ENCODE measurements at places on chromosomes 13 and 19.

GRCh38 chr13:42337808-42338600 is 66.1 kb downstream of the AKAP11 start:
- DNase-seq, result no peak

DNA sequence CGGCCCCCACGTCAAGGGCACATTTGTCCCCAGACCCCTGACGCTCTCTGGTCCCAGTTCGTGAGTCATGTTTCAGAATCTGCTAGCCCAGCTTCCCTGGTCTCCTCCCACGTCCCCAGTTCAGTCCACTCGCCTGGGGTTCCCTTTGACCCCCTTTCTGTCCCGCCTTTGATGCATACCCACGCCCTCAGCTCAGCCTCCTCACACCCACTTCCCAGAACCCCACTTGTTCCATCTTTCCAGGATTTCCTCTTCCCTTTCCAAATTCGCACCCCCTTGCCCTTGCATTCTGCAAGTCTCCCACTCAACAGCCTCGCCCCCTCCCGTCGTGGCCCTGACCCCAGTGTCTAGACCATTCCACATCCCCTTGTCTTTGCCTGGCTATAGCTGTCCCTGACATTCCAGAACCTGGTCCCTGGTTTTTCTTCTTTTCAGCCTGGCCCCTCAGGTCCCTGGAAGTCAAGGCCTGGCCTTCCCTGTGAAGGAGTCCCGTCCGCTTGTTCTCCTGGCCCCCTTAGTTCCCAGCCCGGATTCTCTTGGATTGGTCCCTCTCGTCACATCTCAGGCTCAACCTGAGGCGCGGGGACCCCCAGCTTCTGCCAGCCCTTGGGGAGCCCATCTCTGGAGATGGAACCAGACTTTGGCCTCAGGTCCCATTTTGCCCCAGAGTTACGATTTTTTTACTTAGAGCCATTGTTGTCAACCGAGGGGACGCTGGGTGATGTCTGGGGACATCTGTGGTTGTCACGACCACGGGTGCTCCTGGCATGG is 1.3 kb downstream of the NCLN start:
- DNase-seq, result no peak

DNA sequence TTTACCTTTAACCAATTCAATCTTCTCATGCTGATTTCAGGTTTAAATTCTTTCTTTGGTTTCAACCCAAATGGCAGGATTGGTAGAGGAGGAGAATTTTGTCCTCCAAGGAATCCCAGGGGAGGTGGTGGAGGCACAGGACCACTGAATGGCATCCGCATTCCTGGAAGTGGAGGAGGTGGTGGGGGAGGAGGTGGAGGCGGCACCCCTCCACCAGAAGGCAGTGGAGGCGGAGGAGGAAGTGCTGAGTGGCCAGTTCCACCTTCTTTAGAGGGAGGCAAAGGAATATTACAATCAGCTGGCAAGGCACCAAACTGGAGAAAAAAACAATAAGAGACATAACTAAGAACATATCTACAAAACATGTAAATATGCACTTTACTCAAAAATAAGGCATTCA is 192.9 kb downstream of the DIAPH3 start:
- DNase-seq, result no peak

GRCh38 chr19:9839415-9839814 is 4.3 kb downstream of the PIN1 start:
- no peak for DNase-seq

- no peak for DNase-seq
These were observed 7.0 kb upstream of the CTXN1 start for GRCh38 chr19:7932930-7933300.

All from stimulated activated CD8-positive, alpha-beta memory T cell treated with anti-CD3 and anti-CD28 coated beads, Interleukin-4, amount 100 ng/mL, for 1 hour (primary cell).